ENCODE measurements at places on chromosomes 13 and 19.

GRCh38 chr19:45886427-45887199 lies 672 bp upstream of the IRF2BP1 start:
- DNase-seq, result peak; percentile 94

- no peak for DNase-seq
These were observed 25.7 kb downstream of the FBN3 start for GRCh38 chr19:8123683-8124082.

DNA sequence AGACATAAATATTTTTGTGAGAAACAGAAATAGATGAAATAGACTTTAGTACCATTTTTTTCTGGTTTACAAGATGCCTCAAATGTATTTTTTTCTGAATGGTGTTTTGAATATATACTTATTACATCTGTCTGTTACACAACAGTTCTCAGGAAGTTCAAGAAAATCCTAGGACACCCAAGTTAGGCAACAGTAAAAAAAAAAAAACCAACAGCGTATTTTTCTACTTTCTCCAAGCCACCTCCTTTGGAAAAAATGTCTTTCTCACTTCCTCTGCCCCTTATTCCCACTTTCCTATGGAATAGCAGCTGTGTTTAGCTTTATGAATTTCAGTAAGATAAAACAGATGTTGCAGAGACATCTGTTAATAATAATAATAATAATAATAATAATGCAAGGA lies 489.6 kb upstream of the KLF12 start:
- peak; percentile 6 for DNase-seq

DNA sequence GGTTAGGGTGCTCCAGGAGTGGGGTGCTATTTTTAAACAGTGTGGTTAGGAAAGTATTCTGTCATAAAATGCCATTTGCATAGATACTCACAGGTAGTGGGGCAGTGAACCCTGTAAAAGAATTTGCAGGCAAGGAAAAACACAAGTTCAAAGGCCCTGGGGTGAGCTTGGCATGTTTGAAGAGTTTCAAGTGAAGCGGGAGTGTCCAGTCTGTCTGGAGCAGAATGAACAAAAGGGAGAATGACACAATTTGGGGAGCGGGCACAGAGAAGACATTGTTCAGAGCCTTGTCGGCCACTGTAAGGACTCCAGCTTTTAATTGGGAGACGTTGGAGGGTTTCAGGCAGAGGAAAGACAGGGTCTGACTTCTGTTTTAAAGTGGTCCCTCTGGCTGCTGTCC lies 2.8 kb downstream of the GRWD1 start:
- no peak for DNase-seq

DNA sequence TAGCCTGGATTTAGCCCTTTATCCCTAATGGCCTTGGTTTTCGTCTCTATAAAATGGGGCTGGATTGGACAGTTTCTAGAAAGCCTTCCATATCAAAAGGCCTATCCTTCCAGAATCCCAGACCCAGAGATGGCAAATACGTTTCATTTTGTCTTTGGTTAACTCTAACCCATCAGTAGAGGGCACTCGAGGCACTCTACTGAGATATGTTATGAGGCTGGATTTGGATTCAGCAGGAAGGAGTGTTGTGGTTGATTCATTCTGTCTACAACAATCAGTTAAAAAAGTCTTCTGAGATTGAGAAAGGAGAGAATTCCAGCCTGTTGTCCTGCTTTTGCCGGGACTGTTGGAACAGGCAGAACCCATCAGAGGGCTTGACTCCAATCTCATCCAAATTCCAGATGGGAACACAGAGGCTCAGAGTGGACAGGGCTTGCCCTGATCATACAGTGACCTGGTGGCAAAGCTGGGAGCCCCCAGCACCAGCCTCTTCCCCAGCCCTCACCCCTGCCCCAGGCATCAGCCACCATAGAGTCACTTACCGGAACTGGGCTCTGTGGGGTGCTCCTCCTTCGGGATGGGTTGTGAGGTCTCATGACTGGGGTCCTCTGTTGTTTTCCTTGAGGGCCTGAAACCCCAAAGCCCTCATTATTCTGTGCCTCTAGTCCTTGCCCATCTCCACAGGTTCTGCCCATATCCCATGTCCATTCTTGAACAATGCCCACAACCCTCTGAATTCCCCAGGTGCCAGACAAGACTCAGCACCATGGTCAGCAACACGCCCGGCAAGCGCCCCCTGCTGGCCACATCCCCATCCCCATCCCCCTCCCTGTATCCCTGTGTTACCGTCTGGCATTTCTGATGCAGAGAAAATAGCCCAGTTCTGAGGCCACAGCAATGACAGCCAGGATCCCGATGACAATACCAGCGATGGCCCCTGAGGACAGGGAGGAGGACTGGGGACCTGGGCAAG lies 12.3 kb upstream of the ZNF180 start:
- peak; percentile 35 for DNase-seq

DNA sequence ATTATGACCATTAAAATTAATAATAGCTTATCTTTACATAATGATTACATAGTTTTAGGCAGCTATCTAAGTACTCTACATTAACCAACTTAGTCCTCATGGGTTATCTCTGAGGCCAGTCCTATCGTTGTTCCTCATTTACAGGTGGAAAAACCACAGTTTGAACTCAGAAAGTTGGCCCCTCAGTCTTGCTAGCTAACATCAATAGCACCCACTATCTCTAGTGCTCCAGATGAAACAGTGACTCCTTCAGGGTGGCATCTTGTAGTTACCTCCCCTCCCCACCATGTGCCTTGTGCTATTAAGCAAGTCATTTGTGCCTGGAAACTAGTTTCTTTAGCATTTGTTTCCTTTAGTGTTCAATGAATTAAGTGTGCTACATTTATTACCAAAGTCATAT lies 1086.7 kb downstream of the EFNB2 start:
- DNase-seq, result no peak

GRCh38 chr13:80059789-80060188 lies 281.1 kb downstream of the SPRY2 start:
- DNase-seq, result no peak

- no peak for DNase-seq
These were observed 469.4 kb downstream of the KLF12 start for GRCh38 chr13:73664851-73665250.

DNA sequence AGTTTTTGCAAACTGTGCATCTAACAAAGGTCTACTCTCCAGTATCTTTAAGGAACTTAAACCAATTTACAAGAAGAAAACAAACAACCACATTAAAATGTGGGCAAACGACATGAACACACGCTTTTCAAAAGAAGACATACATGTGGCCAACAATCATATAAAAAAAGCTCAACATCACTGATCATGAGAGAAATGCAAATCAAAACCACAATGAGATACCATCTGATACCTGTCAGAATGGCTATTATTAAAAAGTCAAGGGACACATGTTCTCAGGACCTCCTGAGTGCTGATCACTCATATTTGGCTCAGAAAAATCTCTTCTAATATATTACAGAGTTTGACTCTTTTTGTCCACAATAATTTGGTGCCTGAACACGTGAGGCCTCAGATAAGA lies 14.2 kb upstream of the LILRB1 start:
- no peak for DNase-seq

- peak; percentile 86 for DNase-seq
These were observed 4.9 kb upstream of the GIPC3 start for GRCh38 chr19:3580156-3580934.

GRCh38 chr13:112873851-112874750 lies 94.9 kb upstream of the MCF2L start:
- peak; percentile 58 for DNase-seq

DNA sequence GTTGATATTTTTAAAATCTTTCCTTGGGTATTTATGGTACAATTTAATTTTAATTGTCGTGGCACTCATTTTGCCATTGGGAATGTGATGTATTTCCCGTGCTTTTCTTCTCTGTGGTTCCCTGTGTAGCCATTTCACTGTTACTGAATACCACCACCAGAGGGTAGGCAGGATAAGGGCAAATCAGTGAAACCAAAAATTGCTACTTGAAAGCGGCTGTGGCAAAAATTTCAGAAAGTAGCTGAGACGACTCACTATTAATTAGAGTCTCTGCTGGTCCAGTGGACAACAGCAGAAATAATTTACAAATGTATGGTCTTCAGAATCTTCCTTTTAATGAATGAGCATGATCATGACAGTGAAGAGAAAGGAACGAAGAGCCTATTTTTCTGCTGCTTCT lies 34.4 kb upstream of the MIR17HG start:
- peak; percentile 5 for DNase-seq

DNA sequence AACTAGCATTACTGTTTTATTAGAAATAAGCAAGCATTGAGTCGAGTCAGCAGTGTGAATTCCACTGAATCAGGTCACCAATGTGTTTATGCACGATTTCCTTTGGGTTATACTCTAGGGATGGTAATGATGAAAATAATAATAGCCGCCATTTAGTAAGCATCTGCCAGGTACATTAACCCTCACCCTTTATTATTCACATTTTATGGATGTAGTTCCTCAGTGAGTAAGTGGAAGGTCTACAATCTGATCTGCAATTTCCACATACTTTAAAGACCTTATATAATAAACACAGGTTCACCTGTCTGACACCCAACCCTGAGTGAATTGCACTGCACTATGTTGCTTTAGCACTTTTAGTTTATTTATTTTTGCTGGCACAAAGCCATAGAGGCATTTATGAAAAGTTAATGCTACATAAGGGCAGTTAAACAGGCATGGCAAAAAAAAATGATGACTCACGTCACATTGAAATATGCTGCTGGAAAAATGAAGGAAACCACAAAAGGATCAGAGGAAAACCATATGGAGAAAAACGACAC lies 122.4 kb downstream of the TRPC4 start:
- peak; percentile 83 for DNase-seq

- DNase-seq, result no peak
These were observed 402 bp downstream of the ZSWIM9 start for GRCh38 chr19:48170817-48171347.

- DNase-seq, result peak; percentile 83
These were observed 5.6 kb downstream of the BCL3 start for GRCh38 chr19:44753932-44754749.

DNA sequence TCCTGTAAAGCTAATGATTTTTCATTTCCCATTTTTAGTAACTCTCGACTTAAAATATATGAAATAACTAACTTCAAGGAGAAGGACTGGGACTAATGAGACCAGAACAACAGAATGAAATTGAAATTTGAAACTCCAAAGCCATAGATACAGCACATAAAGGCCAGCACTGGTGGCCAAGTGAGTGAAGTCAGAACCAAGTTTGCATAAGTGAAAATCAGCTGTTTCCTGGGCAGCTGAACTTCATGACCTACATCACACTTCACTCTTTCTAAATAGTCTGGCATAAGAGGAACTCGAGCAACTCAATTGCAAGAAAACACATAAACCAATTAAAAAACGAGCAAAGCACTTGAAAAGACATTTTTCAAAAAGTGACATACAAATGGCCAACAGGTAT lies 84.5 kb downstream of the DCLK1 start:
- DNase-seq, result no peak

DNA sequence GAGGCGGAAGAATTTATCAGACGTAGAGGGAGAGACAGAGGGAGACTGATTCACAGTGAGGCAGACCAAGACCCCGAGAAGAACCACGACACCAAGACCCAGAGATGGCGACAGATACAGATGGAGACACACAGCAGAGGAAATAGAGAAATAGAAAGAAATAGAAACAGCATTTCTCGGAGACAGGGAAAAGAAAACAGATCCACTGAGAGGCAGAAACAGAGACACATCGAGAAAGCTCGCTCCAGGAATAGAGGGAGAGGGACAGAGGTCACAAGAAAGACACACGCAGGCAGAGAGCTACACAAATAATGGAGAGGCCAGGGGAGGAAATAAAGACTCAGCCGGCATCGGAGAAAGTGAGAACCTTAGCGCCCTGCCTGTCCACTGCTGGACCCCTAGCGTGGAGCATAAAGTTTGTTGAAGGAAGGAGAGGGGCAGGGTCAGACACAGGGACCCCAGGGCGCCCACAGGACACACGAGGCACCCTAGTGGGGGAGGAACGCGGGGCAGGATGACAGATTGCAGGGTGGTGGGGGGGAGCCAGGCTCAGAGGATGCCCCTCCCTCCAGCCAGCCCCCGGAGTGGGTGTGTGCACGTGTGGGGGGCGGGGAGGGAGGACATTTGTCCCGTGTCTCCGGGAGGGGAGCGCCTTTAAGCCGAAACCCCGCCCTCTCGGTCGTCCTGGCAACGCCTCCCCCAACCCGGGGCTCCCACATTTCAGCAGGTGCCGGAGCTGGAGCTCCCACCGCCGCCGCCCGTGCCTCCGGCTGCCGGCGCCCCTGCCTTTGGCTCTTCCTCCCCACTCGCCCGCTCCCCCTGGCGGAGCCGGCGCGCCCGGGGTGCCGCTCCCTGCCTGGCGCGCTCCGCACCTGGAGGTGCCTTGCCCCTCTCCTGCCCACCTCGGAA lies at the start of gene PRKCG:
Gene PRKCG, plus strand, starts transcription at position 716 of the 909 bp plus-strand sequence. CDS start 298 bp downstream, outside the sequence.
- no peak for DNase-seq

DNA sequence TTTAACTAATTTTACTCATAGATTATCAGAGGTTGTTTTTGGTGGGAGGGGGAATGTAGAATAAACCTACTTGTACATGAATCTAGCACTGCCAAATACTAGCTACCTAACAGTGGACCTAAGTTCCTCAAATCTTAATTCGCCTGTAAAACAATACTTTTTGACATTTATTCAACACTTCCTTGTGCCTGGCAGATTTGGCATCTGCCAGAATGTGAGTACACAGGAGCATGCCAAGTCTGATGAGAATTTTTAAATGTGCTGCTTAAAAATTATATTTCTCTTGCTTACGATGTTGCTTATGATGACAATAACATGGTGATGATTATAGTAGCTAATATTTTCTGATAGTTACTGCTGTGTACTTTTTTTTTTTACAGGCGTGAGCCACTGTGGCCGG lies 240.2 kb upstream of the STARD13 start:
- no peak for DNase-seq

GRCh38 chr19:49823472-49823871 lies 5.4 kb downstream of the MED25 start:
- no peak for DNase-seq

GRCh38 chr13:99000137-99000536 lies 22.3 kb upstream of the DOCK9 start:
- no peak for DNase-seq

- DNase-seq, result peak; percentile 84
These were observed 41.8 kb downstream of the UGGT2 start for GRCh38 chr13:96011291-96011872.

- DNase-seq, result peak; percentile 89
These were observed 372 bp upstream of the ZNF699 start for GRCh38 chr19:9309974-9310446.

DNA sequence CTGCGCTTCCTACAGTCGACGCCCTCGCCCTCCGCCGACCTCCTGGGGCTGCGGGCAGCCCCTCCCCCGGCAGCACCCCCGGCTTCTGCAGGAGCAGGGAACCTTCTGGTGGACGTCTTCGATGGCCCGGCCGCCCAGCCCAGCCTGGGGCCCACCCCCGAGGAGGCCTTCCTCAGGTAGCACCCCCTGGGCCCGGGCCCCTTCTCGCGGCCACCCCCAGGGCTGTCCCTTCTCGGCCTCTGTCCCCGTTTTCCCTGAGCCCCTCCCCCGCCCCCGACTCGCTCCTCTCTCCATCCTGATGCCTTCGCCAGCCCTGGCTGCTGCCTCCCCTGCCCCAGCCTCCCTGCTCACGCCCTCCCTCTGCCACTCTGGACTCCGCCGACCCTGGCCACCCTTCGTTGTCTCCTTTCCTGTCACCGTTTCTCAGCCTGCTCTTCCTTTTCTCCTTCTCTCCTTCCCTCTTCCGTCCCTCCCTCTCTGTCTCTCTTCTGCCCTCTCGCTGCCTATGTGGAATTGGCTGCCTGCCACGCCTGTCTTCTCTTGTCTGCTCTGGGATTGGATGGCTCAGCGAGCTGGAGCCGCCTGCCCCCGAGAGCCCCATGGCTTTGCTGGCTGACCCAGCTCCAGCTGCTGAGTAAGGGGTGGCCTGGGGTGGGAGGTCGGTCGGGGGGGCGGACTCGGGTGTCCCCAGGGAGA lies 11.0 kb downstream of the FUZ start:
- peak; percentile 92 for DNase-seq
